ENCODE measurements at places on chromosomes 7 and 10. TPM values are rescaled to one million over a fixed set of nuclear protein-coding genes. Genes with fewer than 3 reads are reported as not detected.

GRCh38 chr7:13032576-13032975, 345.1 kb downstream of the ARL4A start:
- DNase-seq, result no peak

GRCh38 chr10:79345241-79346011, 1.8 kb upstream of the PPIF start:
- no peak for DNase-seq

GRCh38 chr7:1468643-1469298, 9.5 kb upstream of the MICALL2 start:
- no peak for DNase-seq

DNA sequence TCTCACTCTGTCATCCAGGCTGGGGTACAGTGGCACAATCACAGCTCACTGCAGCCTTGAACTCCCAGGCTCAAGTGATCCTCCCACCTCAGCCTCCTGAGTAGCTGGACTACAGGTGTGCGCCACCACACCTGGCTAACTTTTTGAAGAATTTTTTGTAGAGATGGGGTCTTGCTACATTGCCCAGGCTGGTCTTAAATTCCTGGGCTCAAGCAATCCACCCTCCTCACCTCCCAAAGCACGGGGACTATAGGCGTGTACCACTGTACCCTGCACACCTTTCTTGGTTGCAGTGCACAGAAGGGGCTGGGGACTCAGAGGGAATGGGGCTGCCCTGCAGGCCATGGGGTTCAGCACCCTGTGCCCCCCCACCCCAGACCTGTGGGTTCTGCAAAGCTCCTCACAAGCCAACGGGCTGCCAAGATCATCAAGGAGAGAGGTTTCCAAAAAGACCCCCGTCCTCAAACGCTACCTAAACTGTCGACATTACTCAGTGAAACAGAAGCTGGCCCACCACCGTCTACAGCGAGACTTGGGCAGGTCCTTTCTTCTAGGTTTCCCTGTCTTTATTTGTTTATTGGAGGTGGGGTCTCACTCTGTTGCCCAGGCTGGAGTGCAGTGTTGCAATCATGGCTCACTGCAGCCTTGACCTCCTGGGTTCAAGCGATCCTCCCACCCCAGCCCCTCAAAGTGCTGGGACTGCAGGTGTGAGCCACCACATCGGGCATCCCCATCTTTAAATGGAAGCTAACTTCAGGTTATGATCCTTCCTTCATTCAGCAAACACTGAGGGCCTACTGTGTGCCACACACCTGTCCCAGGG, 26.6 kb upstream of the ELFN1 start:
- peak; percentile 75 for DNase-seq

- DNase-seq, result no peak
Observed at GRCh38 chr7:2773608-2774007, 70.5 kb downstream of the GNA12 start.

DNA sequence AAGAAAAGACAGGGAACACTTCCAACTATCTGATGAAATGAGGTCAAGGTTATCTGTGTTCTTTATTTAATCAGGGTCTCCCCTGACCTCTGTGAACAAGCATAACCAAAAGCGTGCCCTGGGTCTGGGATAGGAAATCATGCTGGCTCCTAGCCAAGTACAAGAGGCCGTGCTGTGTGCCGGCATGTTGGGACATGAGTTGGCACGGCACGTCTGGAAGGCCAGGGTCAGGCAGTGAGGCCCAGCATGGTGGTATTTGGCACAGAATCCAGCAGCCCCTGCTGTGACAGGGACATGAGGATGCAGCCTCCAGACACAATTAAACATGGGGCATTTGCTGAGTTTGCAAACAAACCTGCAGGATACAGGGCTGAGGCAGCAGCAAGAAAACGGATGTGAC, 320.4 kb downstream of the PLXNA4 start:
- no peak for DNase-seq

GRCh38 chr7:6482307-6482706, 34.6 kb upstream of the DAGLB start:
- no peak for DNase-seq

- DNase-seq, result no peak
Observed at GRCh38 chr7:11819271-11819670, 12.7 kb downstream of the THSD7A start.

- DNase-seq, result peak; percentile 62
Observed at GRCh38 chr7:158414486-158414961, 173.1 kb downstream of the PTPRN2 start.

DNA sequence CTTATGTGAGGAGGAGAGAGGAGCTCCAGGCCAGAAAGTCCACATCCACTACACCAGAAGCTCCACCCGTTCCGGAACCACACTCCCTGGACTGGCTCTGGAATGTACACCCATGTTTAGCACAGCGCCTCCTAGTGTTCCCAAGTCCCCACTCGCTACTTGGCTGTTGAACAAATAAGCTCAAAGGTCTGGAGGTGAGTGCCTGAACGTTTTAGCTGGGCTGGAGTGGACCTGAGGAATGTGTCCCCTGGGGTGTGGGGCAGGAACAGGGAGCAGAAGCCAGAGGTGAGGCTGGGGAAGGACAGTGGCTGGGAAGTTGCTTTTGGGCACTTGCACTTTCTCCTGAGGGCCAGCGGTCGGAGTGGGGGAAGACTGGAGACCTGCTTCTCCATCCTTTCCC, 164.1 kb upstream of the CDCA7L start:
- peak; percentile 89 for DNase-seq

GRCh38 chr10:77925410-77925794, 1.2 kb downstream of the DLG5 start:
- DNase-seq, result peak; percentile 97

DNA sequence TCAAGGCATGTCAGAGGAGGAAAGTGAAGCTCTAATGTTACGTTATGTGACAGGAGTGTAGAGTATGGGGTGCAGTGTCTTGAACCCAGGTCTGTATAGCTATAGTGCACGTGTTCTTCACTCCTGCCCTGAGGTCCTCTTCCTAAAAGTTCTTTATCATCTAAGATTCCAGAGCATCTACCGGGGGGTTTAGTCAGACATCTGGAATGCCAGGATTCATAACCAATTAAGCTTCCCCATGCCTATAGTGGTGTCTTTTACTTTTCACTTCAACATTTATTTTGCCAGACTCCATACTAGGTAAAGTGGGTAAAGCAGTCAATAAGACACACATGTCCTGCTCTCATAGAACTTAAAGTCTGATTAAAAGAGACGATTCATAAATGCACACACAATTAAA, 22.4 kb downstream of the PPP1R3C start:
- no peak for DNase-seq

GRCh38 chr7:26199301-26200037, 1.1 kb downstream of the HNRNPA2B1 start:
- DNase-seq, result no peak

DNA sequence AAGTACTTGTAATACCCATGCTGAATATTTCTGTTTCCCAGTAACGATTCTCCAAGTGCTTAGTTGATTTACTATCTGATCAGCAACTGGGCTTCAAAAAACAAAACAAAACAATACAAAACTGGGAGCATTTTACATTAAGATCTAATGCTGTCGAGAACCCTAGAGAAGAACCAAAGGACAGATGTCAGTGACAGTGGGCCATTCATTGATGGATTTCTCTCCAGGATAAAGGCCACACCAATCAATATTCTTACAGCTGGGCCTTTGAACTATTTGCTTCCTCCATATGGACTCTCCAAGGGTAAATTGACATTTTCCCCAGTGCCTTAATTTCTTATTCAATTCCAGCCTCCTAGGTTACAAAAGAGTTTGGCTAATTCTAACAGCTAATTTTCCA, 217.5 kb downstream of the ADAM12 start:
- no peak for DNase-seq

DNA sequence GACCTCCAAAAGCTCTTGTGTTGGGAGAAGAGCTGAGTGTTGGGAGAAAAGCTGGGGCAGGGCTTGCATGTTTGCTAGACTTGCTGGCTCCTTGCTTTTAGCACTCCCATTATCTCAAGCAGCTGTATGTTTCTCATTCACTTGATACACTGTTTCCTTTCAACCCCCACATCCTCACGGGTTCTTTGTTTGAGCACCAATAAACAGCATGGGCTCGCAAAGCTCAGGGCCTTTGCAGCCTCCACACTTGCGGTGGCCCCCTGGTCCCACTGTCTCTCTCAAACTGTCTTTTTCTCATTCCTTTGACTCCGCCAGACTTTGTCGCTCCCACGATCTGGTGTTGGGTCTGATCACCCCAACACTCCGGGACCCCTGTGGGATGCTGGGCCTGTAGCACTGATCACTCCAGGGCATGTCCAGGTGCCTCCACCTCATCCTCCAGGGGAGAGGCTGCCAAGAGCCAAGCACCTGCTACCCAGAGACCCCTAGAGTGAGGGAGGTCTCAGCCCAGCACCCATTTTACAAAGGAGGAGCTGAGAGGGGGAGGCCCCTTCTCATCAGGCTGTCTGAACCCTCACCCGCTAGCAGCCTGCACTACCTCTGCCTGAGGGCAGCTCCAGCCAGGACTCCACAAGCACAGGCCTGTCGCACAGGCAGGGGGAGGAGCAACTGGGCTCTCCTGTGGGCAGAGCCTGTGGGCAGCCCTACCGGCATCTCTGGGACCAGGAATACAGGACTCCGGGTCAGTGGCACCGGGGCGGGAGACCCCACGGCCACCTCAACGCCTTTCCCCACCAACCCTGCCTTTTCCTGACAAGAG, 49.1 kb upstream of the MSMB start:
- no peak for DNase-seq

DNA sequence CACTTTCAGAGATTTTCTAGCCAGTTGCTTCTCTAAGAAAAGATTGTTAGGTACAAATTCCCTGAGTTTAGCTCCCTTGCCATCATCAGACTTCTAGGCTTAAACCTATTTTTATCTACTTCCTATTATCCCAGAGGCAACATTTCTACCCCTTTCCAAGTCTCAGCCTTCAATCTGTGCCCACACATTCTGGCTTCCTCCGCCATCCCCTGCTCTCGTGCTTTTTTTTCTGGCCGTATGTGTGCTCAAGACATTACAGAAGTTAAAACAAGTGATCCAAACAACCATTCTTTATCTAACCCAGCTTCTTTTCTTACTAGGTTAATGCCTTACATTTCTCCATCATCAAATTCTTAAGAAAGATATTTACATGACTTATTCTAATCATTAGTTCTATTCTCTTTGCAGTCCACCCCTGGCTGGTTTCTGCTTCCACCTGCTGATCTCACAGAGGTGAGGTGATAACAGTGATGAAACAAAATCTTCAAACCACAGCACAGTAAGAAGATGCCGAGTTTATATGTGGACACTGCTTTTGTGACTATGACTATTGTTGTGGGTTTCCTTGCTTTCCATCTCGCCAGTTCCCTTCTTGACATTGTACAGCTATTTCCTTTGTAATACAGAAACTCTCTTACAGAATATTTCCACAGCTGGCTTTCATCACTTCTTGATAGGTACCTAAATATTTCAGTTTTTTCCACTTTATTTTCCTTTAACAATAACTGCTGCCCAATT, 18.3 kb upstream of the CDK6 start:
- DNase-seq, result no peak

DNA sequence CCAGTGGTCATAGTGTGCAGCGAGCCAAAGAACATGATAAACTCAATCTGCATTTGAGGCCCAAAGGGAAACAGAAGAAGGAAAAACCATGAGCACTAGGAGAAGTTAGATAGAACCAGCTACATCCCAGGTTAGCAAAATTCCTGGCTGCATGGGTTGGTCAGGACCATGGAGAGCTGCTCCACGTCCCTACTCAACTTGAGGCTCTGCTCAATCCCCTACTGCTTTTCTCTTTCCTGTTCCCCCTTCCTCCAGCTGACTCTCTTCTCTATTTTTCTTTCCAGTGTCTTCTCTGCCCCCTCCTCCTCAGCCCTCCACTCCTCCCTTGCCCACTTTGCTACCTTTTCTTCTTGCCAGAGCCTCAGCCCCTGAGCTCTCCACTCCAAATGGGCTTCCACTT, 21.9 kb upstream of the VSIR start:
- DNase-seq, result peak; percentile 88

- DNase-seq, result no peak
Observed at GRCh38 chr10:3036155-3037021, 31.0 kb upstream of the PFKP start.

GRCh38 chr7:129804890-129805719, 147.7 kb downstream of the UBE2H start:
- DNase-seq, result no peak

- no peak for DNase-seq
Observed at GRCh38 chr7:120041798-120042197, 231.2 kb upstream of the KCND2 start.

- no peak for DNase-seq
Observed at GRCh38 chr10:108230478-108231170, 1066.1 kb upstream of the SORCS1 start.

DNA sequence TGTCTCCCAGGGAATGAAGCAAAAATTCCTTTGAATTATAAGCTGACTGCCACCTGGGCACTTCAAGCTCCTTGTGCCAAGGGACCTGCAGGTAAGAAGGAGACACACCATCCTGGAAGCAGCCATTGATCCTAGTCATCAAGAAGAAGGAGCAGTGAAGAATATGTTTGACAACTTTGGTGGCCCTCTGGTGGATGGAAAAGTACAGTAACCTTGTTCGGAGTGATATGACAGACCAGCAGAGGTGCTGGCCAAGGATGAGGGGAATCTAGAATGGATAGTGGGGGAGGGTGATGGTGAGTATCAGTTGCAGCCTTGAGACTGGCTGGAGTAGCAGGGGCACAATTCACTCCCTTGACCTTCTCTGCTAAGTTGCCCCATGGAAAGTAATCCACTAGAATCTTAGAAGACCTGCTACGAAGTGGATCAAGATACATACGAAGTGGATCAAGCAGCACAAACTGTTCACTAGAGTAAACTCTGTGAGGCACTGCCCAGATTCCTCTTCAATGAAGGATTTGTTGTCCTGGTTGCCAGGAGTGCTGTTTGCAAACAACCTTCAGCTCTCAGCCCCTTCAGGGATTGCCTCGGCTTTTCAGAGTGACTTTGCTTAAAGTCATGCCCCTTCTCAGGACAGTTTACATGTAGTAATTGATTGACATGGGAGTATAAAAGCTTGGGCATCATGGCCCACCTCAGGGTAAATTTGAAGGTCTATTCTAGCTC, 44.8 kb upstream of the ORC5 start:
- no peak for DNase-seq

- no peak for DNase-seq
Observed at GRCh38 chr7:14504134-14504533, 398.4 kb downstream of the DGKB start.

The SGCE gene
- total RNA-seq, result 59.8 TPM

The LRRC17 gene
- 12.3 TPM for total RNA-seq

The RSBN1L gene
- 21.4 TPM for total RNA-seq

The ZNF92 gene
- total RNA-seq, result 6.9 TPM

The TRAPPC14 gene
- total RNA-seq, result 7.1 TPM

The WDR37 gene
- total RNA-seq, result 20.6 TPM

The ACHE gene
- under 0.01 TPM for total RNA-seq

The PDCD11 gene
- total RNA-seq, result 19.2 TPM

The SAP25 gene
- total RNA-seq, result not detected

The LIPK gene
- not detected for total RNA-seq

The PON1 gene
- total RNA-seq, result not detected

The SLC18A3 gene
- not detected for total RNA-seq

The ADCY1 gene
- total RNA-seq, result 0.59 TPM

The ECHDC3 gene
- 0.36 TPM for total RNA-seq

The ACSM6 gene
- not detected for total RNA-seq

The CRHR2 gene
- total RNA-seq, result not detected
